OCI-LY7 (cell line): ENCODE measurements at places on chromosomes 6 and 20.

DNA sequence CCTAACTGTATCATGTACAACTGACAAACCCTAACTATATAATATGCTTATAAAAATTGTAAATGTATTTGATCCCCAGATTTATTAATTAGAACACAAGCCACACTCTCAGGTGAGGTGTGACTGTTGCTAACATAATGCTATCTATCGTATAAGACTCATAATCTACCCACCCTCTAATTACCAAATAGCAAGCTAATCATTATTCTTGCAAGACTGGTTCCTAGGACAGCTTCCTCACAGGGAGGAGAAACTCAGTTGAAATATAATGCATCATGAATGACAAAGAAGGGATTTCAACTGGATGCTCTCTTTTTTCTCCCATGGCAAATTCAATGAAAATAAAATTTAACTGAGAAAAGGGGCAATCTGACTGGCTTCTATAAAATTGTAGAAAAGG, 35.4 kb downstream of the ELOVL4 start:
- no peak for DNase-seq

DNA sequence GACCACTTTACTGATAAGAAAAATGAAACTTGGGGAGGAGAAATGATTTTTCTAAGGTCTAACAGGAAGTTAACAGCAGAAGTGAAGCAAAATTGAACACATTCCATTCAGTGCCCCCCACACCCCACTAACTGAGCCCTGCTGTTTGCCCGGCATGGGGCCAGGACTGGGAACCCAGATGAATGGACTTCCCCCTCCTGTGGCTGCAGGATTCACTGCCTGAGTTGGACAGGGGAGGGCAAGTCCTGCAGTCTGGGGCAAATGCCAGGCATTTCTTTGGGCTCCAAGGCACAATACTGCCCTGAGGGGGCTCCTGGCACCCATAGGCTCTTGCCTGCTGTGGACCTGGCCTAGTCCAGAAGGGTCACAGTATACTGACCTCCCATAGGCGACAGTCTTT, 28.3 kb downstream of the FYN start:
- no peak for DNase-seq

DNA sequence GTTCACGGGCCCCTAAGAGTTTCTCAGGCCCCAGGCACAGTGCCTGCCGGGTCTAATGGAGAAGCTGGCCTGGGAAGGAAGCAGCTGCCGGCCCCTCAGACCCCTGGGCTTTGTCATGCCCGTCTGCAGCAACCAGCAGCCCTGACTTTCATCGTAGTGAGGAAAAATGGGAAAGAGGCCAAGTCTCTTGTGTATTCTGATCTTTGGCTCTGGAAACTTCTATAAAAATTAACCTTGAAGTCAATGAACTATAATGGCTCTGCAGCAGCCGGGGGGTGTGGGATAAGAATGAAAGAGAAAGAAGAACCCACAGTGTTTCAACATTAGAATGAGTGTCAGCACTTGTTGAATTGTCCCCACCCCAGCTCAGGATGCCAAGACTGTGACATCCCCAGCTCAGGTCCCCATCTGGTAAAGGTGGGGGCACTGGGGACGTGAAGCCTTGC, 12.9 kb downstream of the TGM2 start:
- no peak for DNase-seq

GRCh38 chr20:1484438-1485116, 6.6 kb downstream of the SIRPB2 start:
- DNase-seq = no peak

GRCh38 chr6:5260111-5260620, 584 bp downstream of the LYRM4 start:
- DNase-seq = peak; percentile 80

DNA sequence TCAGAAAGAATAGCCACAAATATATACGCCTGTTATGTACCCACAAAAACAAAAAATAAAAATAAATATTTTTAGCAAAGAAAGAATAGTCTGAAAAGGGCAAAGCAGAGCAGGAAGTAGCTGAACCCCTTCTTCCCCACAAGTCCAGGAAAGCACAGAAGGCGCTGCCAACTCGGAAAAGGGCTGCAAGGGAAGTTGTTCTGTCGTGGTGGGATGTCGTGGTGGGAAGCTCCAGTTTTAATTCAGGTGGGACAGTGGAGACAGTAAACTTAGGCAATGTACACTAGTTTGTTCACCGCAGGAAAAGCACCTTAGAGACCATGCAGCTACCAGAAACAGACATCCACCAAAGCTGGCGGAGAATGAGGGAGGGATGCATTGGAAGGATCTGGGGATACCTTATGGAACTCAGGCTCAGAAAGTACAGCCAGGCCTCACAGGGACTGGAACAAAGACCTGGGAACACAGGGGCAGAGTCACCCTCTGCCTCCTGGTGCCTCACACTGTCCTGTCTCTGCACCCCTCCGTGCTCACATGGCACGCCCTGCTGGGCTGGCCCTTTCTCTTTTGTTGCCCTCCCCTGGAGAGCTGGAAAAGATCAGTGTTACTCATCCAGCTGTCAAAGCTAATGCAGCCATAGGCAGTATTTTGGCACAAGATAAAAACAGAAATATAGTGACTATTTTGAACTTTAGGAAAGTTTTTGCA, 3.3 kb upstream of the APMAP start:
- DNase-seq = no peak

GRCh38 chr6:99026135-99026534, 78.4 kb upstream of the FBXL4 start:
- peak; percentile 67 for DNase-seq

- DNase-seq = no peak
Measured at GRCh38 chr6:40722553-40723258, 135.5 kb upstream of the LRFN2 start.

- DNase-seq = no peak
Measured at GRCh38 chr6:170263410-170263809, 27.5 kb downstream of the DLL1 start.
